ENCODE measurements at places on chromosomes 2 and 18.

- no peak for DNase-seq
Observed at GRCh38 chr2:207041279-207041678, 102.0 kb downstream of the CPO start.

DNA sequence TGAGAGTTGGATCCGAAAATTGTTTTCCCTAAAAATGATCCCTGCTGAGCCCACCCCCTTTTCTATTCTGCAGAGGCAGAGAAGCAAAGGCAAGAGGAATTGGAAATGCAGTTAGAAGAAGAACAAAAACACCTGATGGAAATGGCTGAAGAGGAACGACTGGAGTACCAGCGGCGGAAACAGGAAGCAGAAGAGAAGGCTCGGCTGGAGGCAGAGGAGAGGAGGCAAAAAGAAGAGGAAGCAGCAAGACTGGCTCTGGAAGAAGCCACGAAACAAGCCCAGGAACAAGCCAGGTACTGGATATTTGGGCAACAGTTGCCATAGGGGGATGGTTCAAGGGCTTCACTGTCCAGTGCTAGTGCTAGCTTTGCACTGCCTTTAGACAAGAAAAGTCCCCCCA, 41.7 kb downstream of the SUMO1 start:
- DNase-seq = no peak

GRCh38 chr2:83051538-83052170, 1407.4 kb downstream of the SUCLG1 start:
- DNase-seq = no peak

GRCh38 chr2:19359021-19359357, 566 bp upstream of the OSR1 start:
- DNase-seq = no peak

- no peak for DNase-seq
Observed at GRCh38 chr2:86017901-86018896, 87.5 kb downstream of the POLR1A start.

- no peak for DNase-seq
Observed at GRCh38 chr2:43605851-43606250, 10.0 kb upstream of the THADA start.

DNA sequence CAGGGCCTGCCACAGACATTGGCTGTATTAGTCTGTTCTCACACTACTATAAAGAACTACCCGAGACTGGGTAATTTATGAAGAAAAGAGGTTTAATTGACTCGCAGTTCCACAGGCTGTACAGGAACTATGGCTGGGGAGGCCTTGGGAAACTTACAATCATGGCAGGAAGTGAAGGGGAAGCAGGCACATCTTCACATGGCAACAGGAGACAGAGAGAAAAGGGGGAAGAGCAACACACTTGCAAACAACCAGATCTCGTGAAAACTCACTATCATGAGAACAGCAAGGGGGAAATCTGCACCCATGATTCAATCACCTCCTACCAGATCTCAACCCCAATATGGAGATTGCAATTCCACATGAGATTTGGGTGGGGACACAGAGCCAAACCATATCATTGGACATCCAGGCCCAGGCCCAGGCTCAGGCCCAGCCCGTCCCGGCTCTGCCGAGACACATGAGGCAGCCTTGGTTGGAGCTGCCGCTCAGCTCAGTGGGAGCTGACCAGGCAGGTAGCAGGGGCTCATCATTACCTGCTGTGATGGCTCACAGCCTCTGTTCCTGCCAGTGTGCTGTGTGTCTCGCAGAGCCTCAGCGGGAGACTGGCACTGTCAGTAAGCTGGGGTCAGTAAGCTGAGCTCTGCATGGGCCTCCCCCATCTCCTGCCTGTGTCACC, 8.6 kb upstream of the RALB start:
- no peak for DNase-seq

DNA sequence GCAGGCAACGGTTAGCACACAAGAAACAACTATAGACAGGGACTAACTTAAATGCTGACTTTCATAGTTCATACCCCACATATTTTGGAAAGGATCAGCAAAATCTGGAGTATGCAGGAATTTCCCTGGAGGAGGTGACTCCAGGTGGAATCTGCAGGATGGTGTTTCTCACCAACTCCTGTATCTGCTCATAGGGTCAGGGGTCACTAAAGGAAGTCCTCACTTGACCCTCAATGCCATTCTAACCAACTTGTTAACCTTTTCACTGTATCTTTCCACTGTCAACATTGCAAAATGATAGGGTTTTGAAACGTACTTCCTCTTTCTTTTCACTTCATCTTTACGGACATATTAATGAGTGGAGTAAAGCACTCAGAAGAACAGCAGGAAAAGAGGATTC, 207.0 kb upstream of the CXCR4 start:
- DNase-seq = no peak

DNA sequence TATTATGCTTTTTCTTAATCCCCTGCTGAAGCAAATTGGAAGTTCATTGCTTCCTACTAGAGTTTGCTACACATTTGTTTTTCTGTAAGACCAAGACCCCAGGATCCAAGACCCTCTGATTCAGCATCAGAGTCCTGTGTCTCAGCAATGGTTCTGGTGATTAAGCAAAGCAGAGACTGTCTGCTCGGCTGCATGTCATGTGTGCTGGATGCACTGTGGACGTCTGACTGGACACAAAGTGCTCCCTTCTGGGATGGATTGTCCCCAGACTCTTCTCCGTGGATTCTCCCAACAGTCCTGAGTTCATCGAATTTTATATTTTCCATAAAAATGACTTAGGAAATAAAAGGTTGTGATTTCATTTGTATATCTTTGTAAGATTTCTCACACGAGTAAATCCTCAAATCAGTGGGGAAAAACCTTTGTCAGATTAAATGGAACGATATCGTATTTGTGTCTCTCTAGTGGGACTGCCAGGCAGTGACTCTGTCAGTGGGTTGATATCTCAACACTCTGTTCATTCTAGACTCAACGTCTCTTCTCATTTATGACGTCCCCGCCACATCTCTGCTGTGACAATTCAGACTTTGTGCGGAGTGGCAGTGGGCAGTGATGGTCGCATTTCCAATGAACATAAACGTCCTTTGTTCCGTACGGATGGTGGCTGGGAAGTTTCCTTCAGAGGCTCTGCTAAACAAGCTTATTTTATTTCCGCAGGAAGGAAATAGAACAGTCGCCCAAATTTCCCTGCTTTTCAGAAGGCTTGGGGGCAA, 58.6 kb downstream of the NCAPH start:
- no peak for DNase-seq

DNA sequence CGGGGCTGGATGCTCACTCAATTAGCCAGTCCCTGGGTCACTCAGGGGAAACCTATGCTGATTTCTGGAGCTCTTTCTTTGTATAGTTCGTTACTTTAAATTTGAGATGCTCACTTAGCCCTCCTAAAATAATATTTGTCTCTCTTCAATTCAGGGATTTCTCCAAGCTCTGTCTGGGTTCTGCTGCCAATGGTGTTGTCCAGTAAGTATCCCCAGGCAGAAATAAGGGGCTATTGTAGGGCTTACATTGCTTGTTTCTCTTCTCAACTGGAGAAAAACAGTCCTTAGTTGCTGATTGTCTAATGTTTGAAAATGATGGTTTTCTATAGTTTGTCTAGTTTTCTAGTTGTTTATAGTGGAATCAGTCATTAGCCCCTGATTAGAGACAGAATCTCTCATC, 5.0 kb downstream of the RAB6C start:
- no peak for DNase-seq

DNA sequence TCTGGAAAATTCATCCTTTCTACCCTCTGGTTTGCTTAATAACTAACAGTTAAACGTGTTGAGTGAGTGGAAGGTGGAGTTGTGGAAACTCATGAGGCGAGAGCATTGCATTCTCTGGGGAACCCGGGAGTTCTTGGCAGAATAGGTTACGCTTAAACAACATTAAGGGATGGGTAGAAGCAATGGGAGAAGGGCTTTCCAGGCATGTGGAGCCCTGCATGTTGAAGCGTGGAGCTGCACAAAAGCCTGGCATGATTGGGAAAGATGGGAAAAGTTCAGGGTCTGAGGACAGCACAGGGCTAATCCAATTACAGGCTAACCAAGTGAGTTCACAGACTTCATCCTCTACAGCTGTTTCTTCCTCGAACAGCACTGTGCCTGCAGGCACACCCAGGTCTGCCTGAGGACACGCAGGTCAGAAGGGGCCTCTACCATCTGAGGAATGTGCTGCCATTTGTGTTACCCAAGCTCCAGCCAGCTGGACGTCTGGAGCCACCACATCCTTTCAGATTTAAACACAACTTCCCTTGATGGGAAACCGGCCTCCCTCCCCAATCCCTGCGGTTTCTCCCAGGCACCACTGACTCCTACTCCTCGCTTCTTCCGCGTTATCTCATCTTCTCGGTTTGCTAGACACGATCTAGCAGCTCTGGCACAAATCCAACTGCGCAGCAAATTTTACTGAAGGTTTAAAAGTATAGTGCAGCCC, 164.2 kb downstream of the ANTXR1 start:
- DNase-seq = no peak

- DNase-seq = no peak
Observed at GRCh38 chr2:75180476-75180875, 18.8 kb downstream of the TACR1 start.

GRCh38 chr2:229380101-229380625, 109.1 kb upstream of the PID1 start:
- DNase-seq = no peak

- DNase-seq = no peak
Observed at GRCh38 chr2:98350411-98350810, 4.2 kb downstream of the CNGA3 start.

DNA sequence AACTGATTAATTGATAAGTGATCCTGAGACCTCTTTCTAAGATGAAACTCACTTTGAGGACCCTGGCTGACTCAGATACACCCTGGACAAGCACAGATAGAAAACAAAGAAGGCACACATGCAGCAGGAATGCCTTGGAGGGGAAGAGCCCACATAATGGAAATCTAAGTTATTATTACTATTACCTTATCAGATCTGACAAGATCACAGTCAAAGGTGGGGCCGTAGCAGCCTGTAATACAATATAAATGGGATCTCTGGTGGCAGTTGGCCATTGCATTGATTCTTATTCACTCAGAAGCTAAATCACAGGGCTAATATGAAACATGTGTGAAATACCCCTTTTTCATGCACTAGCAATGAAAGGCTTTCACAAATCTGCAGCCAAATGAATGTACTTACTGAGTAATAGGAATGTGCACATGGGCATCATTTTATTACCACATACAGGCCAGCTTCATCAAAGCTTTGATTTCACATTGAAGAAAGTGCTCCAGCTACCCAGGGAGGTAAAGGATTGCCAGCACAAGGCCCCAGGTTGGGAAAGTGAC, 84.0 kb downstream of the ZBTB7C start:
- DNase-seq = no peak

DNA sequence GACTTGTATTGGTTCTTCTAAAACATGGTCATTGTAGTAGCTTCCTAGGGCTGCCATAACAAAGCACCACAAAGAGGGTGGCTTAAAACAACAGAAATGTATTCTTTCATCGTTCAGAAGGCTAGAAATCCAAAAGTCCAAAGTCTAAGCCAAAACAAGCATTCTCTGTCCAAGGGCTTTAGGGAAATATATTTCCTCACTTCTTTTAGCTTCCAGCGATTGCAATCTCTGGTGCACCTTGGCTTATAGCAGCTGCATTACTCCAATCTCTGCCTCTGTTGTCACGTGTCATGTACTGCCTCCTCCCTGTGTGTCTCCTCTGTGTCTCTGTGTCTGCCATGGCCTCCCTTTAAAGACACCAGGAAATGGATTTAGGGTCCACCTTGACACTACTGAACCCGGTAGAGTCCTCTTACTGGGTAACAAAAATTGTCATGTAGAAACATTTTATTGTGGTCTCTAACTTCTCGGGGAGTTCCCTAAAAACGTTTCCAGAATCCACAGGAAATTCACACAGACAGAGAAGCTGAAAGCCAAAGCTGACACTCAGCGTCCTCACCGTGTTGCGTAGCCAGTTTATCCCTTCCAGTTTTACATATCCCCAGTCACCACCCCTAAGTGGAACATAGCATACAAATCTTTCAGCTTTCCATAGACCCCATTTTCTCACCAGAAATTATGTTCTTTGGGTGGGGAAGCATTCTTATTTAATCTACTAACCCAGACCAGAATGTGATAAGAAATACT, 20.7 kb upstream of the TTN start:
- DNase-seq = no peak

- no peak for DNase-seq
Observed at GRCh38 chr2:116717832-116718231, 1096.7 kb upstream of the DDX18 start.

GRCh38 chr2:88096708-88097107, 29.1 kb downstream of the SMYD1 start:
- DNase-seq = no peak

DNA sequence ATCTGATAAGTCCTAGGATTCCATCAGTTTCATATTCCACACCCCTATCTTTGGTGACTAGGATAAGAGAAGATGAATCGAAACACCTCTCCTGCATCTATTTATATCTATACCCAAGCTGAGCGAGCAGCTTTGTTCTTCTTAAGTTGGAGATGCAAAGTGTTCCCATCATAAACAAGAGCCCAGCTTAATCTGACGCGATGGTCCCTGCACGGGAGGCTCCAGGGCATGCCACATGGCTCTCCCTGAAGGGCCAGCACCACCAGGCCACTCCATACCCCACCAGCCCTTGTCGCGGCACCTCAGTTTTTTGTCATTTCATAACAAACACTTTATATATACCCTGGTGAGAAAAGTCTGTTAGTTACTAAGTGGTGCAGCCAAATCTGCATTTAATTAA, 255.3 kb downstream of the L3MBTL4 start:
- no peak for DNase-seq

GRCh38 chr18:57447154-57447621, 12.0 kb downstream of the ONECUT2 start:
- no peak for DNase-seq

DNA sequence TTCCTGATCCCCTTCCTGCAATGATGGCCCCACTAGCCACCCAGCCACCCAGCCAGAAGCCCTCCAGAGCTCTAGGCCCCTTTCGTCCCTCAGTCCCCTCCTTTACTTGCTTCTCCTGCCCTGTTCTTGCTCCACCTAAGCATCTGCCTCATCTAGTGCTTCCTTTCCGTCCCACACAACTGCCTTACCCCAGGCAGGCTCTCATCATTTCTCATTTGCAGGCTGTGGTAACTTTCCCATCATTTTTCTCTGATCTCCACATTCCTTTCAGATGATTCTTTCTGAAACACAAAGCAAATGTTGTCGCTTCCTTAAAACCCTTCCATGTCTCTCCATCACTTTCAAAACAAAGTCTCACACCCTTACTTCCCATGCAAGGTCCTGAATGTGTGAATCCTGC, 459.8 kb downstream of the METTL4 start:
- DNase-seq = no peak

DNA sequence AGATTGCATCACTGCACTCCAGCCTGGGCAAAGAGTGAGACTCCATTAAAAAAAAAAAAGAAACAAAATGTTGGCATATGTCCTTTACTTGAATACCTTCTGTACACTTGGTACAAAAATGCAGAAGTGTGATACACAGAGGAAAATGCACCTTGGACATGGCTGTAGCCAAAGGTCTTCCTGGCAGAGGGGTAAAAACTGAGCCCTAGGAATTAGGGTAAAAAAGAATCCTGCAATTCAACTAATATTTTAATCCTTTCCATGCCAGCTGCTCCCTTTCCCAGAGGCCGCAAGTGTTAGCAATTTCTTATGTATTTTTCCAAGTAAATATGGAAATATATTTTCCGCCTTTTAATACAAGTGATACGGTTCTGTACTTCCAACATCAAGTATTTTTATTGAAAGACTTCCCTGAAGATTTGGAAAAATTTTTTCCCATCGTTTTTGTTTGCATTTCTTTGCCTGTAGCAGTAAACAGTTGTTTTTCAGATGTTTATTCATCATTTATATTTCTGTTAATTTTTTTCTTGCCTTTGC, 26.2 kb downstream of the KCNJ13 start:
- DNase-seq = no peak

Data from cerebellar nuclear complex (tissue), 1 donor.